ENCODE measurements at places on chromosomes 3 and 15.

- DNase-seq: no peak
These were observed 8.8 kb downstream of the LRIG1 start for GRCh38 chr3:66492071-66492470.

DNA sequence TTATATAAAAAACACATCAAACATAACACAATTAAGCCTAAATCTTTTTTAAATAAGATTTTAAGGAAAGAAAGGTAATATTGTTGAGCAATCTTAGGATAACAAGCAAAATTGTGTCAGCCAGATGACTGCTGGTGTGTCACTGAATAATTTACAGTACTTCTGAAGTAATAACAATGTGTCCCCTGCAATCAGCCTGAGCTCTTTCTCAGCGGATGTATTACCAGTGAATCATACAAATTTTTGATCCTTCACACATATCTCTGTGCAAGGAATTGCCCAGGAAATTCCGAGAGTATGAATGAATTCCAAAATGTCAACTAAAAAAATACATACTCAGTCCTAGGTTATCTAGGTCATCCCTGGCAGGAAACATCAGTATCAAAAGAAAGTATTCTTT lies 76.6 kb upstream of the PTX3 start:
- DNase-seq: no peak

- no peak for DNase-seq
These were observed 43.9 kb downstream of the UBE3A start for GRCh38 chr15:25394898-25395297.

DNA sequence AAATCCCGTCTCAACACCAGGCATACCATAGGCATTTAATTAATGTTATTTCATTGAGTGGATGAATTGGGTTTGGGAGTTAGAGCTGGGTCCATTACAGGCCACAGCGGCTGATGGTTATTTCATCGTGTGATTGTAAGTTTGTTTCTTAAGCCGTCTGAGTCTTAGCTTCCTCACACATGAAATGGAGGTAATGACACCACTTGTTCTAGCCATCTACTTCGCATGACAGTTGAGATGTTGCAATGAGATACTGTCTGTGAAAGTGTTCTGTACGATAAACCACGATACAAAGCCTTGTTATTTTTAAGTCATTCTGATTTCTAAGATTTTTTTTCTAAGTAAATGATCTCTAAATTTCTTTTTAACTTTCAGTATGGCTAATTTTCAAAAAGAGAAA lies 8.6 kb upstream of the TP63 start:
- DNase-seq: no peak

DNA sequence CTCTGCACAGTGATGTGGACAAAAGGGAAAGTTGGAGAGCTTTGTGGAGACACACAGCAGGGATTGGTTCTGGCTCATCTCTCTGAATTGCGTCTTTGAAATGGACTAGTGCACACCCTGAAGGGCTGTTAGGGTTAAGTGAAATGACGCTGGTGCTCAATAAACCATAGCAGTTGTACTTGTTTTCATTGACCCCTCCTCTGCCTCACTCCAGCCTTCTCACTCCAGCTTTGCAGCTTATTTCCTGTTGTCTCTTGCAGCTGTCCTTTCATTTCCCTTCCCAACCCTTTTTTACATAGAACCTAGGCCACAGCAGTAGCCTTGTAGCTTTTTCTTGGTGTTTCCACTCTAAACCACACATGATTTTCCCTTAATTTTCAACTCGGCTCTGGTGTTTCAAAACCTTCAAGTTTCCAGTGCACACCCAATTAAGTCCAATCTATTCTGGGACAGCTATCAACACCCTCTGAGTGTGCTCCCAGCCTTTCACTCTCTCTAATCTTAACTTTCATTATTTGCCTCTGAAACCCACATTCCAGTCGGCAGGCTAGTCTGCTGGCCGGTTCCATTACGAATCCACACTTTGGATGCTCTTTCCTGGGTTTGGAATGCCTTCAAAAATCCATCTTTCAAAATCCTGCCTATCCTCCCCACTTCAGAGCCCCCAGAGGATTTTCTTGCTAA lies 6.4 kb downstream of the C3orf52 start:
- DNase-seq: peak; percentile 36

DNA sequence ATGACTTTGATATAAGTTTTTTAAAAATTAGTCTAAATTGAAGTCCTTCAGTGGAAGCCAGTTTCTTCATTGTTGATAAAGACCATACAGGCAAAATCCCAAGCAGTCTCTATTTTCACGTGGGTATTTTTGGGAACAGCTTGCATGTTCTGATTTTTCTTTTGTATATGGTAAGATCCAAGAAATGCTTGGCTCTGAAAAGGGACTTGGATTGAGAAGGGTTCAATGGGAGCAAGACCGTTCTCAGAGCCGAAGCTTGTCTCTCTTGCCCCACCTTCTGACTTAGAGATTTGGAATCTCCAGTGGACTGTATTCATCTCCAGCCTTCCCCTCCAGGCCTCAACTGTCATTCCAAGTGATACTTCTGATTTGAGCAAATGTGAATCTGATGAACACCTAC lies 175.5 kb downstream of the CHDH start:
- DNase-seq: no peak

GRCh38 chr15:87792250-87793040 lies 464.1 kb downstream of the NTRK3 start:
- DNase-seq: no peak

DNA sequence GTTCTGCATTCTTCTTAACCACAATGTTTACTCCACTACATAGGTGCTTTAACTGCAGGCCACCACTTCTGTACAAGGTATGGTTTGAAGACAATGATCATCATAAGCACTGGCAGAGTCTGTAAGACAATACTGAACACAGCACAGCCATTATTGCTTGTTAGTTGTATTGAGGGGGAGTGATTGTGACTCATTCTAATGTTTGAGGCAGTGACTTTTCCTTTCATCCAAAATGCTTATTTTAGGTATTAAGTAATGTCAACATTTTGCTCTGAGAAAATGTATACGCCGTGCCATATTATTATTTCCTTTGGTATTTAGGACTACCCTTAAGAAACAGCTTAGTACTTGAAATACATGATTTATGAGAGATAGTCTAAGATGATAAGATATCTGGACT lies 618.2 kb upstream of the ZNF717 start:
- DNase-seq: no peak

- no peak for DNase-seq
These were observed 3.0 kb upstream of the PPP1R2 start for GRCh38 chr3:195546130-195546560.

- no peak for DNase-seq
These were observed 75.2 kb downstream of the DUT start for GRCh38 chr15:48406266-48406891.

DNA sequence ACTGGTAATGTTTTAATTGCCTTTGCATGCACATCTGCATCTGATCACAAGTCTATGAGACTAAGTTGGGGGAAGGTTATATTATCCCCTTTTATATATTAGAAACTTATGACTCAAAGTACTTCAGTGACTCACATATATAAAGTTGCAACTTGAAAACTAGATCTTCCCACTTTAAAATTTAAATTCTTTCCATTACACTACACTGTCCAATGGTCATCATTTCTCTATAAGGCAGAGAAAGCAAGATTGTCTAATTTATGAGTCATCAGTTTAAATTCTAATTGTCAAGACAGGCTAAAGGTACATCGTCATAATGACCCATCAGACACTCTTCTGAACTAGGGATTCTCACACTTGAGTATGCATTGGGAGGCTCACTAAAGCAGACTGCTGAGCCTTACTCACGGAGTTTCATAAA lies 37.9 kb downstream of the CPA3 start:
- DNase-seq: no peak

- no peak for DNase-seq
These were observed 84.3 kb upstream of the TNFSF10 start for GRCh38 chr3:172607305-172608121.

DNA sequence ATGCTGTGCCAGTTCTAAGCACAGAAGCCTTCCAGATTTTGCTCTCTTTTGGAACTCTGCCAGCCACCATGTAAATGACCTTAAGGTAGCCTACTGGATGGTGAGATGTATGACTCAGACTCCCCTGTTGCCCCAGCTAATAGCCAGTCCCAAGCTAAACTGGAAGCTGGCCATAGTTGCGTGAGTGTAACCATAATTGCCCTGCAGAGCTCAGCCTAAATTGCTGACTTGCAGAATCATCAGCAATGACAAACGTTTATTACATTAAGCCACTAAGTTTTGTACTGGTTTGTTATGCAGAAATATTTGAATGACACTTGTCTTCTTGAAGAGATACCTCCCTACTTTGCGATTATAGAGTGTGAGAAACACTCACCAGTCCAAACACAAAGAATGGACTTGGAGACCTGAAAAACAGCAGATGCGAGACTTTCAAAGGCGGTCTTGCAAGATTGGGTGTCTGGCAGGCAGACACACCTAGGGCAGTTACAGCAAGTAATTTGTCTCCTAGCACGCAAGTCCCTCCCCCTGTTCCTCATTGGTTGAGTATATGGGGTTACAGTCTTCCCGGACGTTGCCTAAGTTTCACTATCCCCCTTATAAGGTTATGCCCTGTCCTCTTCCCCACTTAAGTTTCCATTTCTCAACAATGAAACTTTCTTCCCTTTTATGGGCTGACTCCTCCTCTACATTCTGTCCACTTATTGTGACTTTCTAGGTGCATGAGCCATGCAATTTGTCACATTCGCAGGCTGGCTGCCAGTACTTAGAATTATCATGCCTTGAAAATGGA lies 83.6 kb upstream of the XCR1 start:
- DNase-seq: no peak

DNA sequence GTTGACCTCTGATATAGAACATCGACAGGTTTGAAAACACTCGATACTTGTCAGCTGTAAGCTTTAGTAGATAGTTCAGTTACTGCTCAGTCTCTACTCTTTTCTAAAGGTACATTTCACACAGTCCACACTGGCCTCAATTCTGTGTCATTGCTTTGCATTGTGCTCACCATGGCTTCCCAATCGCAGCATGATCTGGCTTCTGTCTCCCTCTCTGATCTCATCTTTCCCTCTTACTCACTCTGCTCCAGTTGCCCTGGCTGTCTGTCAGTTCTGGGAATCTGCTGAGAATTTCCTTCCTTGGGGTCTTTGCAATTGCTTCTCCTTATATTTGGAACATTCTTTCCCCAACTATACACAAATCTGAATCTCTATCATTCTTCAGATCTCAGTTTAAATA lies 80.6 kb downstream of the GTF2E1 start:
- DNase-seq: no peak

GRCh38 chr3:8200996-8201395 lies 300.6 kb upstream of the LMCD1 start:
- DNase-seq: no peak

GRCh38 chr3:195893916-195894465 lies 14.4 kb downstream of the TNK2 start:
- no peak for DNase-seq

- no peak for DNase-seq
These were observed 933.1 kb downstream of the SQOR start for GRCh38 chr15:46567968-46568367.

DNA sequence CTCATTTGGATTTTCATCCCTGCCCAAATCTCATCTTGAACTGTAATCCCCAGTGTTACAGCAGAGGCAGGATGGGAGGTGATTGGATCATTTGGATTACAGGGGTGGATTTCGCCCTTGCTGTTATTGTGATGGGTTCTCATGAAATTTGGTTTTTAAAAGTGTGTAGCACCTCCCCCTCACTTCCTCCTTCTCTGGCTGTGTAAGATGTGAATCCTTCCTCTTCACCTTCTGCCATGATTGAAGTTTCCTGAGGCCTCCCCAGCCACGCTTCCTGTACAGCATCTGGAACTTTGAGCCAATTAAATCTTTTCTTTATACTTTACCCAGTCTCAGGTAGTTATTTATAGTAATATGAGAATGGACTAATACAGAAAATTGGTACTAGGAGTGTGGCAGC lies 316.8 kb downstream of the PLCL2 start:
- DNase-seq: no peak

GRCh38 chr15:28975766-28976179 lies 90.0 kb downstream of the APBA2 start:
- peak; percentile 53 for DNase-seq

DNA sequence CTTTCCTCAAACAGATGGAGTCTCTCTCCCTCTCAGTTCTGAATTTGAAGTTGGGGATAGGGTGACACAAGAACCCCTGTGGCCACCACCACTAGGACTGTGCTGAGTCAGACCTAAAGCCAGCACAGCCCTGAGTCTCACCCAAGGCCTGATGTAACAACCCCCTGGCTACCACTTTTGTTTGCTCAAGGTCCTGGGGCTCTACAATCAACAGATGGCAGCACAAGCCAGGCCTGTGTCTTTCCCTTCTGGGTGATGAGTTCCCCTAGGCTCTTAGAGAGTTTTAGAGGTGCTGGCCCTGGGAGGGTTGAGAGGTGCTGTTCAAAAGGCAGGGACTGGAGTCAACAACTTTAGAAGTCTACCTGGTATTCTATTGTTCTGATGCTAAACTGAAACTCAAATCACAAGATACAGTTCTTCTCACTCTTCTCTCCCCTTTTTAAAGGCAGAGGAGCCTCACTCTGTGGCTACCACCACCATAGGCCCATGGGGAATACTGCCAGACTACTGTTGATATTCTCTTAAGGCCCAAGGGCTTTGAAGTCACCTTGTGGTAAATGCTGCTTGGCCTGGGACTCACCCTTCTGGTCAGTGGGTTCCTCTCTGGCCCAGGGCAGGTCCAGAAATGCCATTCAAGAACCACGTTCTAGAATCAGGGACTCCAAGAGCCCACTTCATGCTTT lies 6.5 kb downstream of the OR5K4 start:
- DNase-seq: no peak

DNA sequence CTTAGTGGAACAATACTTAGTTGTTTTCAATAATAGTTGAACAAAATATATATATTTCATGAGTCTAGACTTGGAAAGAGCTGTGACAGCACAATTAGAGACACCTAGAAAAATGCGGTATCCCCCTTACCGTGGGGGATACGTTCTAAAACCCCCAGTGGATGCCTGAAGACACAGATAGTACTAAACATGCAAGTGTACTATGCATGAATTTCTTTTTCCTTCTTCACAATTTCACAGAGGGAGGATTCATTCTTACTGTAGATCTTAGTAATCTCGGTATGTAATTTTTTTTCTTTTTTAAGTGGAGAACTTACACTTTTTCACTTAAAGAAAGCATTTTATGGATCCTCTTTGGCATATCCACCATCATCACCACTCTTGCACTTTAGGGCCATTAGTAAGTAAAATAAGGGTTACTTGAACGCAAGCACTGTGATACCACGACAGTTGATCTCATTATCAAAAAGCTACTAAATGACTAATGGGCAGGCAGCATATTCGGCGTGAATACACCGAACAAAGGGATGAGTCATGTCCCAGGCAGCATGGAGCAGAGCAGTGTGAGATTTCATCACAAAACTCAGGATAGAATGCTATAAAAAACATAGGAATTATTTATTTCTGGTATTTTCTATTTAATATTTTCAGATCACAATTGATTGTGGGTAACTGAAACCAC lies 72.3 kb upstream of the ZNF280D start:
- peak; percentile 11 for DNase-seq

Measured in germinal center (tissue), 1 donor.